ENCODE measurements at places on chromosomes 11 and 22.

- no peak for DNase-seq
Measured at GRCh38 chr11:118200901-118201680, 23.7 kb downstream of the JAML start.

- no peak for DNase-seq
Measured at GRCh38 chr11:74097686-74098237, 73.0 kb downstream of the C2CD3 start.

DNA sequence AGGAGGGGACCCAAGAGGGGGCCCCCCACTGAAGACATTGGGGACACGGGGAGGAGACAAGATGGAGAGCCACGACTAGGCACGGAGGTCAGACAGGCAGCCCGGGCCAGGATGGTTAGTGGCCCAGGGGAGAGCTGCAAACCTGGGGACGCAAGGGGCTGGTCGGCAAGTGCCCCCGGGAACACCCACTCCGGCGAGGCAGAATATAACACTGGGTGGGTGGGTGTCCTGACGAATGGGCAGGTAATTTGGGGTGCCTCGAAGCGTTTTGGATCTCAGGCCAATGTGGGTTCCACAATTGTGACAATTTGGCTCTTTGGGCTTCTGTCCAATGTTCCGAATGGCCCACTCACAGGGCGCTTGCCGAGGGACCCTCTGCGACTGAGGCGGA is 9.9 kb downstream of the IGF2 start:
- DNase-seq = no peak

- no peak for DNase-seq
Measured at GRCh38 chr11:20109731-20110445, 50.4 kb downstream of the DBX1 start.

DNA sequence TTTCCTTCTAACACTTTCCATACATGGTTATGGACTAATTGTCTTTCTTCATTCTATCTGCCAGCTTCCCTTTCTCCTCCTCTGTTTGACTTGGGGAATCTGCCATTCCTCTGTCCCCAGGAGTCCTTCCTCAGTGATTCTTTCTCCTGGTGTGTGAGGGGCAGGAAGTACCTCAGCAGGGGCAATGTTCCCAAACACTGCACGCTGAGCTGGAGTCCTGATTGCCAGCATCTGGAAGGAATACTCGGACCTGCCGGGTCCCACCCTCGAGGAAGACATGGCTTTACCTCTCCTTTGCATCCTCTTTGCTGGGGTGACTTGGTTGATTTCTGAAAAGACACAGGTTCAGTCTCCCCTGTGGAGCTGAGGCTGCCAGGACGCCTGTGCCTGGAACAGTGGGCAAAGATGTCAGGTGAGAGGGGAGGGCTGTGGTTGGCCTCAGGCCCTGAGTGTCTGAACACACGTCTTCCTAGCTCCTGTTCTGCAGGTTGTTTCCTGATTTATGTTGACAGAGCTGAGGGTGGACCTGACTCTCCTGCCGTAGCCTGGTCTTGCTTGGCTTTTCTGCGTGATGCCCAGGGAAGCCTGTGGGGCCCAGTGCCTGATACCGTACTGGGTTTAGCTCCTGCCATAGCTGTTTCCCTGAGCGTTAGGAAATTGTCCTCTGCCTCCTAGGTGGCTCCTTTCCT is 4.3 kb downstream of the COX8A start:
- DNase-seq = no peak

DNA sequence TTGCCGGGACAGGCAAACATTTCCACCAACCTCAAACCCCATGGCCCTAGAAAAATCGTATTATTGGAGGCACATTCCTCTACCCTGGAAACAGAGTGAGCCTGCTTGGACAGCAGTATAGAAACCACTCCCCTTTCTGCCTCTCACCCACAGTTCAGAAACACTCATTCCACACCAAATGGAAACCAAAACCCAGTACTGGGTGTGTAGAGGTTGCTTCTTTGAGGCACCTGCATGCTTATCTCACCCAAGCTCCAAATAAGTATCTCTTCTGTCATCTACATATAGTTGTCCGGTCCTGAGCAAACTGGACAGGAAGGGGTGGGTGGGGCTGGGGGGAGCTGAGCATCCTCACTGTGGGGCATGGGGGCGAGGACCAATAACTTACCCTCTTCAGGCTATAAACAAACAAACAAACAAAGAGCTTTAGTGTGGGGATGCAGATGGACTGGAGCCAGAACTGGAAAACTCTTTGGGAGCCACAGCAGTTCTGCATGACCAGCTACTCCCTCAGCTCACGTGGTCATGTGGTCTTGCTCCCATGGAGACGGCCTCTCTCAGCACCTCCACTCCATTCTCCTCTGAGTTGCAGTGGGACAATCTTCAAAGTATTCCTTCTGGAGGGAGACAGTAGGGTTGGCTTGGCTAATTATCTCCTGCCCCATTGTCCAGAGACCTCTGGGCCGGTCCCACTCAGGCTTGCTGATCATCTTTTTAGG is 1.0 kb upstream of the PLAAT2 start:
- no peak for DNase-seq

- no peak for DNase-seq
Measured at GRCh38 chr22:49880281-49880680, 26.6 kb downstream of the ZBED4 start.

- no peak for DNase-seq
Measured at GRCh38 chr22:39486951-39487825, 14.9 kb upstream of the MIEF1 start.

- DNase-seq = no peak
Measured at GRCh38 chr11:83540112-83540675, 254.0 kb upstream of the CCDC90B start.

DNA sequence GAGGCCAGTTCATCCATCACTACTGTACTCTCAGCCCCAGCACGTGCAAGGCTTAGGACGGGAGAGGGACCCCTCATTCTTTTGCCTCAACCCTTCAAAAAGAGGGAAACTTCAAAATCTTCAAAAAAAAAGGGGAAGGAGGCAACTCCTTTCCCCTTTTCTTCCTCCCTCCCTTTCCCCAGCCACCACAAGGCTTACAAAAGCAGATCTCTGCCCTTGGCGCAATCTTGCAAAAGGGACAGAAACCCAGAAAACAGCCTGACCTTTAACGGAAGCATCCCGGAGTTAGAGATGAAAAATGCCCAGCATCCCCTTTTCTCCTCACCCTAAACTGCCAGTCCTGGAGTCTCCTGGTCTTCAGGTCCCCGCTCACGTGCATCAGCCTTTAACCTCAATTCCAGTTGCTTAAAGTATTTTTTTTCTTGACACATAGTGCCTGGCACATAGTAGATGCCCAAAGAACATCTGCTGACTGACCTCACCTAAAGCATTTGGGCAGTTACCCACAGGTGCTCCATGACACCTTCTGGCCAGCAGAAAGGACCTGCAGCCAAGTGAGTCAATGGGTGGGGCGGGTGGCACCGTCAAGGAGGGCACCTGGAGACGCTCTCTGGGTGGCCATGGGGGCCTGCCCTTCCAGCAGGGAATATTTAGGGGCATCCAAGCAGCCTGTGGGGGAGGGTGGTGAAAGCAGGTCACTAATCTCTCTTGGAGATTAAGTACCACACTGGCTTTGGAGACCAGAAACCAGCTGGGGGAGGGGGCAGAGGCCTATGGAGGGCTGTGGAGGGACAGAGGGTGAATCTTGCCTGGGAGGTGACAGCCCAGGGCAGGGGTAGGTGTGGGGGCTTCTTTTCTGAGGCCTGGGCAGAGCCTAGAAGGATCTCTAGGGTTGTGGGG is 16.3 kb downstream of the NECTIN1 start:
- no peak for DNase-seq

GRCh38 chr22:50483556-50483955 is 2.2 kb downstream of the ADM2 start:
- DNase-seq = no peak

DNA sequence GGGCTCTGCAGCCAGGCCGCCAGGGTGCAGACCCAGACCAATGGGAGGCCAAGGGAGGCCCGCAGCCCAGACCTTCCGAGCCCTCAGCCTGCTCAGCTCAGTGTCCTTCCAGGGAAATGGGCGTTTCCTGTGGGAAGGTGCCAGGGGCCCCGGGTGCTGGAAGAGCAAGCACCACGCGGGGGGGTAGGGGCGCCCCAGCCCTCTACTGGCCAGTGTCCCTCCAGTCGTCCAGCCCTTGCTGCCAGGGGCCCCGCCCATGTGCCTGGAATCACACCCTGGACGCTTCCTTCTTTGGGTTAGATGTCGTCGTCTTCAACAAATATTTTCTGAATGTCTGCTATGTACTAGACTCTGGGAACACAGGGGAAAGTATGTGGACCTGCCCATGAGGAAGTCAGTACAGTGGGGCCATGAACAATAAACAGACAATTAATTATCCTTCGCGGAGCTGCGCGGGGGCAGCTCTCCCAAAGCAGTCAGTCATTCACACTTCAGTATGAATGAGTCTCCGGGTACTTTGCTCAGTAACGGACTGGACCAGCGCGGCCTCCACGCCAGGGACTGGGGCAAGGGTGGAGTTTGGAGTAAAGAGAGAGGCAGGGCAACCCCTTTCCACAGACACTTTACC is 60.2 kb downstream of the CDKN1C start:
- DNase-seq = no peak

GRCh38 chr11:19919050-19919561 is 206.5 kb downstream of the NAV2 start:
- DNase-seq = no peak

- no peak for DNase-seq
Measured at GRCh38 chr11:12192794-12193514, 82.6 kb downstream of the MICAL2 start.

DNA sequence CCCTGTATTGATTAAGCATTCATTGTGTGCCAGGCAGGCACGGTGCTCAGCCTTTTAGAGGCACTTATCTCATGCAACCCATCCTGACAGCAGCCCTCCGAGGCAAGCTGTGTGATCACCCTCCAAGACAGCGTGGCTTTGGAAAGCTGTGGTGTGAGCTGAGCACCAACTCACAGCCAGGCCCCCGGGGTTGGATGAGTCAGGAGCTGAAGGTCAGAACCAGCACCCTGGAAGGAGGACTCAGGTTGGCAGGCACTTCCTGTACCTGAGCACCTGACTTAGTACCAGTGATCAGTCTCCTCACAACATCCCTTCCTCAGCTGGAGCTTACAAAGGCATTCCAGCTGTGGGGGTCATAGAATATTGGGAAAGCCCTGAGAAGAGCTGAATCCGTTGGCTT is 9.0 kb downstream of the PATZ1 start:
- DNase-seq = no peak

DNA sequence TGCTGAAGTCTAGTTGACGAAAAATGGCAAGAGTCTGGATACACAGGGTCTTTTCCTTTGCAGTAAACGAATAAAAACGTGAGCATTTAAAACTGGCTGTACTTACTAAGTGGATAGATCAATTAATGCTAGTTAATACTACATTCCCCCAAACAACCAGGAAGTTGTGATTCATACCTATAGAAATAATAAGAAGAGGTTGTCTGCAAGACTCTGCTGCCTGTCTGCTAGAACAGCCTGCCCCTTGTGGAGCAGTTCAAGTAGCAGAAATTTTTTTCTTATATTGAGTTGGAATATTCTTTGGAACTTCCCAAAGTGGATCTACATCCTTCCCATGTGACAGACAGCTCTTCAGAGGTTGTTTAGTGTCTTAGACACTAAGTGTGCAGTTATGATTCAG is 86.8 kb downstream of the TEAD1 start:
- DNase-seq = peak; percentile 12

GRCh38 chr11:11500744-11501487 is 120.9 kb downstream of the GALNT18 start:
- no peak for DNase-seq

GRCh38 chr22:27460591-27461347 is 340.8 kb downstream of the MN1 start:
- DNase-seq = no peak

DNA sequence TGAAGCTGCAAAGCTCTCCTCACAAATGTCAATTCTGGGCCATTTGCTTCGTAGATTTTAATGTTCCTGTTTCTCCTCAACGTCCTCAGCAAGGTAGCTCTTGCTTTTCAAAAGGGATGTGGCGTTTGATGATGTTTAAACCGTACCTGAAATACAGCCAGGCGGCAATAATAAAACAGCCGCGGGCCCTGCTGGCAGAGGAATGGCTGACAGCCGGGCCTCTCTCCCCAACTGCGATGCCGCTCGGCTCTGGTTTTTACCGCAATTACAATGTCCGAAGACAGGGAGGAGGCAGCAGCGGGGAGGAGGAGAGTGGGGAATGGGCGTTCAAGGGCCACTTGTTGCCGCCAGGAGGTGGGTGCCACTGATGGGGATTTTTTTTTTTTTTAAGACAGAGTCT is 27.5 kb downstream of the MACROD1 start:
- DNase-seq = no peak

DNA sequence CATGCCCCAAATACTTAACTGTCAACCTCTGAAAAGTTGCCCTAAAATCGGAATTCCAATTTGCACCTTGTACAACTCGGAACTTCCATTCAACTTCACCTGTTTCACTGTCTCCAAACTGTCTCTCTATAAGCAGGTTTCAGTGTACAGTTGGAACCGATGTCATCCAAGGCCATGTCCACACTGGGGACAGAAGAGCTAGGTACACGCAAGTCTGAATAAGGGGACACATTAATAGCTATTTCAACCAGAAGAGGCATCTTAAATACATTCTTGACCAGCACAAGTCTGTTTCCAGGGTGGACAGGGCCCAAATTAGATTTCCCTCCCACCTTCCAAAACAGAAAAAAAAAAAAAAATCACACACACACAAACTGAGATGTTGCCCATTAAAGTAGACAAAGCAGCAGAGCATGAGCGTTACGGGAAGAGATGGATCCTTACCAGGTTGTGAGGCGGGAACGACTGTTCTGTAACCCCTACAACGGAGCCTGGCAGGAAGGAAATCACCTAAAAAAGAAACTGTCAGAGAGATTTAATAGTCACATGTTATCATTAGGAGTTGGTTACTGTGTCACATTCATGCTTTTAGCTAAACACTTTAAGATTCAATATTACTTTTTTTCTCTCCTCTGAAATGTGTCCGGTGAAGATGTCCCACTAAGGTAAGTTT is 1.7 kb downstream of the CREBZF start:
- DNase-seq = no peak

- no peak for DNase-seq
Measured at GRCh38 chr11:64620381-64620971, 29.5 kb downstream of the SLC22A12 start.

- DNase-seq = no peak
Measured at GRCh38 chr11:14245444-14245843, 113.5 kb downstream of the RRAS2 start.

GRCh38 chr22:44336962-44337677 is 24.4 kb upstream of the SHISAL1 start:
- DNase-seq = no peak

DNA sequence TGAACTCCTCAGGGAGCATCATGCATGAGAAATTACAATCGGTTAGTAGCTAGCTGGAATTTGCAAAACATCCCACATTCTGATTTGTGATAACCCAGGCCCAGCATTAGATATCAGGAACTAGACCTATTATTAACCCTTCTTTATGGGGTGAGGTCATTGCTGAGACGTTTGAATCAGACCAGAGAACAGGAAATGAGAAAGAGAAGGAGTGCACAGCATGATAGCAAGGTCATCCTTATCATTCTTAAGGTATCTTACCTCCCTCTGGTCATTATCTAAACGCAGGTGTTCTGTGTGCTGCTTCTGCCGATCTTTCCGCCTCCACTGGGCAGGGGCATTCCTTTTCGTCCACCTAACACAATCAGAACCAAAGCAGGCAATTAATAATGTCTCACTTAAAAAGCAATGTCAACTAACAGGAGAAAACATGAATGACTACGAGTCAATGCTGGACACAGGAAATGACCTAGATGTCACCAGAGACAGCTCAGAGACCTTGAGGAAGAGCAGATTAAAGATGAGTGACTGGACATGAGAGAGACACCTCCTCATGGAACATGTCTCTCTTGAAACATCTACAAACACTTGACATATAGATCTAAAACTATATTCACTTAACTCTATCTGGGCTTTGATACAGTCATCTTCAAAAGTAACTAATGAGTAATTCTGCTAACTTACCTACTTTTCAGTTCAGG is 78.3 kb upstream of the SCUBE2 start:
- DNase-seq = no peak

Measured in HCT116 (cell line).